Upper lobe of right lung (tissue), 1 donor: ENCODE measurements at places on chromosomes 13 and 19.

DNA sequence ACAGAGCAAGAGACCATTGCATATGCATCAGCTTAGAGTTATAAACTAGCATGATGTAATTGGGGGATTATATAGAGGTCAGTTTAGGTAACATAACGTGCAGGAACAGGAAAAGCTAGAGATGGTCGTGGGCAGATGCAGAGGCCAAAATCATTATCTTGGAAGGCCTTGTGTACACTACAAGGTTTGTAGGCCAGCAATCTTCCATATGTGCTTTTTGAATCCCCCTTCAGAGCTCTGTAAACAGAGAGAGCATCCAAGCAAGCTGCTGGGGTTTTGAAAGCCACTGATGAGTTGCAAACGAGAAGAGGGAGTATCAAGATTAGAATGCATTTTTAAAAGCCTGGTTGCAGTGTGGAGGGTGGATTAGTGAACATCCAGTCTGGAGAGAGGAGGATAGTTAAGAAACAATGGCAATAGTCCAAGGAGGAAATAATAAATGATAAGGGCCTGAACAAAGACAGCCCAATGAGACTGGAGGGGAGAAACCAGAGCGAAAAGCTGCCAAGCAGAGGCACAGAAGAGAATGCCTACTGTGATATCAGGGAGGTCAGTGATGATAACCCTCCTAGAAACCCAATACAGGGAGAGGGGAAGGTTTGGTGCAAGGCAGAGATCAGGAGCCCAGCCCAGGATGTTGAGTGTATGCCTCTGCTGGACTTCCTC, 109.6 kb downstream of the ZAR1L start:
- H3K4me3 ChIP-seq: no peak overlapping the region
- peaks cover 5% of the 10 kb centered on the region for H3K36me3 ChIP-seq
- H3K27ac ChIP-seq: no peak overlapping the region
- H3K27me3 ChIP-seq: no peaks in the 10 kb centered on the region

DNA sequence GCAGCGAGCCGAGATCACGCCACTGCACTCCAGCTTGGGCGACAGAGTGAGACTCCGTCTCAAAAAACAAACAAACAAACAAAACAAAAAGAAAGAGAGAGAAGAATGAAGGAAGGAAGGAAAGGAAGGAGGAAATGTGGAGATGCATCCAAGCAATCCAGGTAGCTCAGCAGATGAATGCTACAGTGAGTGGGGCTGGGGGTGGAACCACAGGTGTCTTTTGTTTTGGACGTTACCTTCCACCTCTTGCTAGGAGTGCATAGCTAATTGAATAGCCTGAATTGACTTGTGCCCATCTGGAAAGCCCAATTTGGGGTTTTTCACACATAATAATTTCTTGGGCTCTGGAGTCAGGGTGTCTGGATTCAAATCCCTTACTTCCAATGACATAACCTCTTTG, 66.0 kb upstream of the GTF3A start:
- peaks cover 5% of the 10 kb centered on the region for H3K4me1 ChIP-seq
- H3K4me3 ChIP-seq: no peak overlapping the region
- peaks cover 7% of the 10 kb centered on the region for H3K27me3 ChIP-seq
- DNase-seq: no peak
- H3K27ac ChIP-seq: no peak overlapping the region
- no peaks in the 10 kb centered on the region for H3K36me3 ChIP-seq

DNA sequence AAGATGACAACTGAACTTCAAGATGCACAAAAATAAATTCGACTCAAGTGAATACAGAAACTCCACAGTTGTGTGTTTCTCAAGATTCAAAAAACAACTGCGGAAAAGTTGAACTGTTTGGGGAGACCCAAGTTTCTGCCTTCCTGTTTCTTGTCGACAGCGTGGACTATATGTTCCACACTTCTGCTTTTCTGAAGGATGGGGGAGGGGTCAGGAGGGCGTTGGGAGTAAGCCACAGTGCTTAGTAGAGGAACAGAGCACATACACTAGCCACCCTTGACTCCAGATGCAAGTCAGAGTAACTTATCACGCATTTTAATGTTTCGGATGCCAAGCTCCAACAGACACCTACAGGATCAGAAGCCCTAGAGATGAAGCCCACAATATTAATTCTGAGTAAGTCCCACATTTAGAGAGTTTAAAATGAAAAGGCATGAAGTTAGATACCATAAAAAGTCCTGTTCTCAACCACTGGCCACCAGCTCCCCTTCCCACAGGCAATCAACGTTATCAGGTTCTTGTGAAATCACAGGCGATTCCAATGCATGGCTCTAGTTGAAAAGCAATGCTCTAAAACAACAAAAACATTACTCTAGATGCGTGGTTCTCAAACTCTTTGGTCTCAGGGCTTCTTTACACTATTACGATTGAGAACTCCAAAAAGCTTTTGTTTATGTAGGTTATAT, 4.2 kb downstream of the TUBGCP3 start:
- H3K4me1 ChIP-seq: peaks cover 17% of the 10 kb centered on the region
- H3K27me3 ChIP-seq: no peaks in the 10 kb centered on the region
- H3K27ac ChIP-seq: peak overlapping the region; percentile 37
- H3K4me3 ChIP-seq: no peak overlapping the region
- no peak for DNase-seq

GRCh38 chr19:15529774-15530372, 21.5 kb downstream of the CYP4F22 start:
- H3K36me3 ChIP-seq: no peaks in the 10 kb centered on the region

- no peaks in the 10 kb centered on the region for H3K27me3 ChIP-seq
- DNase-seq: no peak
These were observed 18.9 kb upstream of the ZSCAN5A start for GRCh38 chr19:56333506-56333905.

DNA sequence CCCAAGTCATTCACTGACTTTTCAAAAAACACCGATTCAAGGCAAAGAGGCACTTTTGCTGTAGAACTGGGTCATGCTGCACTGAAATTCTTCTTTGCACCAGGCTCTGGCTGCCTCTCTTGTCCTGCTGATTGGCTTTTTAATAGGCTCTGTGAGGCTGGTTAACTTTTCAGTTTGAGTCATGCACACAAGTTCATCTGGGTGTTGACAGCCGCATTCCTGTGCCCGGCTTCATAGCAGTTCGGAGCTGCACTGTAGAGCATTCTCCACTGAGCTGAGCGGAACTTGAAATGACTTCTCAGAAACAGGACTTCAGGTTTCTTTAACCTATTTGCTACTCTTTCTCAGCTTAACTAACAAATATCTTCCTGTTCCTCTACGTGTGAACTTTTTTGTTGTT, 978.3 kb downstream of the UQCRFS1 start:
- DNase-seq: no peak
- no peaks in the 10 kb centered on the region for H3K4me1 ChIP-seq
- no peaks in the 10 kb centered on the region for H3K36me3 ChIP-seq
- no peak overlapping the region for H3K27ac ChIP-seq
- peaks cover 4% of the 10 kb centered on the region for H3K27me3 ChIP-seq

DNA sequence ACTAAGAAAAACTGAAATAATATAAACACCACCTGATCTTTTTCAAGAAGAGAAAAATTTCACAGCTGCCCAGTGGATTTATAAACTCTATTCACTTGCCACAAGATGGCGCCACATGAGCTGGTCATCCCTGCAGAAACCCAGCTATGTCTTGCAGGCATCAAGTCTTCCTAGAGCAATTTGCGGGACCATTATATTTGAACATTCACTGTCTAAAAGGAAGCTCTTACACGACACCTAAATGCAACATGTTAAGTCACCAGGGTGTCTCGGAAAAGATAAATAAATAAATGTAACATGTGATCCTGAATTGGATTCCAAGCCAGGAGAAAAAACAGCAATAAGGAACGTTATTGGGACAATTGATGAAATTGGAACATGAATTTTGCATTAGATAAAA, 20.3 kb upstream of the AKT2 start:
- no peaks in the 10 kb centered on the region for H3K36me3 ChIP-seq
- no peaks in the 10 kb centered on the region for H3K27me3 ChIP-seq
- no peak overlapping the region for H3K4me3 ChIP-seq
- no peaks in the 10 kb centered on the region for H3K4me1 ChIP-seq

DNA sequence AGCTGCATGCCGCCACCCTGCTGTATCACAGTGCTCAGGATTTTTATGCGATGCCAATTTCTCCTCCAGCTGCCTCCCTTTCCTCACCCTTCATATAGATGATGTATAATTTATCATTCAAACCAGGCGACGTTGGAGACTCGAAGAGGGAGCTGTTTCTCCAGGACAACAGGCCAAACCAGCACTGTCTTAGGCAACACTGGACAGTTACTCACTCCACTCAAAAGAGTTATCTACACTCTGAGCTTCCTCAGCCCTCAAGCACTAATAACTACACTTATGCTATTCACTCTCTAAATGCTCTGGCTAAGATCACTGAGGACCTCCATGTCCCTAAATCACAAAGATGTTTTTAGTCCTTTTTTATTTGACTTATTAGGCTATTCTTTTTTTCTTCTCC, 87.3 kb upstream of the RFC3 start:
- H3K4me1 ChIP-seq: peaks cover 25% of the 10 kb centered on the region
- no peaks in the 10 kb centered on the region for H3K27me3 ChIP-seq
- H3K36me3 ChIP-seq: no peaks in the 10 kb centered on the region

DNA sequence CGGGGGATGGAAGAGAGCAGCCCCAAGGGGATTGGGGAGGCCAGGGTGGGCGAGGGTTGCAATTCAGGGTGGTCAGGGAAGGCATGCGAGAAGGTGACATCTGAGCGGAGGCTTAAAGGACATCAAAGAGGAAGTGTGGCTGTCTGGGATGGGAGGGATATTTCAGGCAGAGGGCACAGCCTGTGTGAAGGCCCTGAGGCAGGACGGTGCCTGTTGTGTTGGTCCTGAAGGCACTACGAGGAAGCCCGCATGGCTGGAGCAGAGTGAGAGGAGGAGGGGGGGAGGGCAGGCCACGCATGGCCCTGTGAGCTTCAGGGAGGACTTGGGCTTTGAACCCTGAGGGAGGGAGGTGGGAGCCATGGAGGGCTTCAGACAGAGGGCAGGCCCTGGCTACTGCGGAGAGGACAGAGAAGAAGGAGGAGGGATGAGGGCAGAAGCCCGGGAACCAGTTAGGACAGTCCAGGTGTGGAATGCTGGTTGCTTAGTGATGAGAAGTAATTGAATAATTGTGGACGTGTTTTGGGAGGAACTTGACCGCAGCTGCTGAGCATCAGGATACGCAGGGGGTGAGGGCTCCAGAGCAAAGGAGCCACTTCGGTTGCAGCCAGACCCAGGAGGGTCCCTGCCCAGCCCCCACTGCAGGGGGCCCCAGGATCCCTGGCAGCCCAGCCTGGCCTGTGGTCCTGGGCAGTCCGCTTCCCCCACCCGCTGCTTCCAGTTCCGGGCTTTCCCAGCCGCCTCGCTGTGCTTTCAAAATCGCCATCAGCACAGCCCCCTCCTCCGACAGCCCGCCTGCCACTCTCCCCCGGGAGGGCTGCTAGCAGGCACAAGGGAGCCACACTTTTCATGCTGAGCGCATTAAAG, 6.2 kb downstream of the TLE6 start:
- peak; percentile 72 for DNase-seq
- H3K4me1 ChIP-seq: peaks cover 21% of the 10 kb centered on the region
- H3K27ac ChIP-seq: peak overlapping the region; percentile 84
- no peaks in the 10 kb centered on the region for H3K36me3 ChIP-seq
- H3K4me3 ChIP-seq: peak overlapping the region; percentile 35

DNA sequence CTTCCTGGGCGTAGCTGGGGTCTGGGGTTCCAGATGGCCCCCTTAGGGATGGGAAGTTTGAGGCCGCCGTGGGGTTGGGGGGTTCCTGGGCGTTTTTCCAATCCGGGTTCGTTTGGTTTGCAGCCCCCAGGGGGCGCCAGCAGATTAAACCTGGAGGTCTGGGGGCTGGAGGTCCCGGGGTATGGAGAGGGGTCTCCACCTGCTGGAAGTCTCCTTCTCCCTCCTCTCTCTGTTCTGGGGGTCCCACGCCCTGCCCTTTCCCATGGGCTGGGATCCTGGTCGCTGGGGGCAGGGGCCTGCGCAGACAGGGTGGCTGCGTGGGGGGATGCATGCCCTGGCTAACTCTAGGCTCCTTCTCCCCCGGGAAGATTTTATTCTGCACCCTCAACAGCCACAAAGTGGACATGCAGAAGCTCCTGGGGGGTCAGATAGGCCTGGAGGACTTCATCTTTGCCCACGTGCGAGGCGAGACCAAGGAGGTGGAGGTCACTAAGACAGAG, 899 bp downstream of the GIPC3 start:
- H3K27me3 ChIP-seq: peaks cover 19% of the 10 kb centered on the region
- H3K4me1 ChIP-seq: peaks cover 3% of the 10 kb centered on the region
- H3K27ac ChIP-seq: no peak overlapping the region
- no peak for DNase-seq
- peak overlapping the region; percentile 47 for H3K4me3 ChIP-seq

GRCh38 chr19:1389033-1389940, 5.6 kb downstream of the NDUFS7 start:
- DNase-seq: no peak
- H3K27me3 ChIP-seq: no peaks in the 10 kb centered on the region
- no peak overlapping the region for H3K4me3 ChIP-seq
- H3K36me3 ChIP-seq: peaks cover 52% of the 10 kb centered on the region
- peaks cover 12% of the 10 kb centered on the region for H3K4me1 ChIP-seq

DNA sequence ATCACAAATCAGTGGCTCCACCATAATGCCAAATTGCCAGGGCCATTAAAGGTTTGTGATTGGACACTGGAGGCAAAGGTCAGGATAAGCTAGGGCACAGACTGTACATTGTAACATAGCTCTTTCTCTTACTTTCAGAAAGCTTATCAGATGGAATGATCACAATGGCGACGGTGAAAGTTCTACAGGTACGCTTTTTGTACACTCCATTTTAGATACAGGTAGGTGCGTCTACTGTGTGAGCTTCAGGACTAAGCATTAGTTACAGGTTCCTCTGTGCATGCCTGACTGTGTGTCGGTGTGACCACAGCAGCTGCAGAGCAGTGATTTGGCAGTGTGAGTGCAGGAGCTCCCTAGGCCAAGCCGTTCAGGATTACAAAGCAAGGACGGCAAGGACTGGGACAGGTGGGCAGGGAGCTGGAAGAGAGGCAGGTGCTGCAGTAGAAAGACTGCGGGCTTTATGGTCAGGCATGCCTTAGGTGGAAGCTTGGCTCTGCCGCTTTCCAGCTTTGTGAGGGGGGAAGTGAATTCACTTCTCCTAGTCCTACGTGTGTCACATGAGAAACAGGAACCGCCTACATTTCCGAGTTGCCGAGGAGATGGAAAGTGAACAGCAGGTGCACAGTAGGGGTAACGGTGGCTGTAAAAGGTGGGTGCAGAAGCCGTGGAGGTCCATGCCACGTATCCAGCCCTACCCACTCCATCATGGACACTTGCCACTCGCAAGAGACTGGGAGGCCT, 49.6 kb downstream of the MRPL57 start:
- no peaks in the 10 kb centered on the region for H3K36me3 ChIP-seq
- no peak overlapping the region for H3K27ac ChIP-seq
- H3K27me3 ChIP-seq: no peaks in the 10 kb centered on the region
- no peak overlapping the region for H3K4me3 ChIP-seq
- DNase-seq: no peak

DNA sequence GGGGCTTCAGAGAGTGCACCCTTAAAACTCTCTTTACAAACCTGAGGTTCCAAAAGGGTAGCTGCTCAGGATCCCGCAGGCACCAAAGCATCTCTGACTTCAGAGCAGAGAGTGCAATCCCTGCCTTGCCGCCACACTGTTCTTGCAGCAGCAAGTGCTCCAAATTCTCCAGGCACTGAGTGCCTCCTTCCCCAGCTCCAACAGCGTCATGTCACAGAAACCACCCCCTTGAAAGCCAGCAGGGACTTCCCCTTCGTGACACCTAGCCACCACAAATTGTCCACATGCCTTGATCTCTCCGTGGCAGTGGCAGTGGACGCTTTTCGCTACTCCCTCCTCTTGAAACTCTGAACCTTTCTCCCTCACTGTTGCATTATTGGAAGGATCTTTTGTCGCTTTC, 39.9 kb downstream of the MBNL2 start:
- DNase-seq: no peak
- no peaks in the 10 kb centered on the region for H3K27me3 ChIP-seq
- no peak overlapping the region for H3K27ac ChIP-seq
- peaks cover 67% of the 10 kb centered on the region for H3K4me1 ChIP-seq
- H3K36me3 ChIP-seq: no peaks in the 10 kb centered on the region
